LHCN-M2 (cell line): ENCODE measurements at places on chromosomes 4 and X. TPM values are rescaled to one million over a fixed set of nuclear protein-coding genes. Genes with fewer than 3 reads are reported as not detected.

DNA sequence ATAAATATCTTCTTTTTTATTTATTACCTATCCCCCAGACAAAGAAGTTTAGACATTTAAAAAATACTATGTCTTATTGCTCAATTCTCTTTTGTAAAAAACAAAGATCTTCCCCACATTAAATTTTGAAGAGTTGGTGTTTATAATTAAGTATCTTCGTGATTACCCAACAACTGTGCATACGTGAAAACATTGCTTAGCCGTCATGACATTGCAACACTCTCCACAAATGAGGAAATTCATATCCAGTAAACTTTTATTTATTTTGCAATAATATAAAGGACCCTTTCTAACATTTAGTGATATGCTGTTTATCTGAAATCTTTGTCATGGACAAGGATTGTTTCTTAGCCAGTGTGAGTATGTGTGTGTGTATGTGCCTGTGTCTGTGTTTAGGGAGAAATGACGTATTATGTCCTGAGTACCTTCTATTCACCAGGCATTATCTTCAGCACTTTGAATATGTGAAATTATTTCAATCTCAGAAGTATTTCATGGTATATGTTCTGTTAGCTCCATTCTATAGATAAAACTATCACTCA, 26.1 kb upstream of the EREG start:
- no peak for DNase-seq

NWD2 gene
- total RNA-seq, result not detected in 2 replicates

GRCh38 chr4:17921451-17921850, 100.1 kb downstream of the LCORL start:
- DNase-seq, result no peak

- DNase-seq, result no peak
These were observed 114.0 kb upstream of the LNX1 start for GRCh38 chr4:53705151-53705764.

GRCh38 chr4:3069661-3070199, 4.6 kb downstream of the HTT-AS start:
- DNase-seq, result no peak

DNA sequence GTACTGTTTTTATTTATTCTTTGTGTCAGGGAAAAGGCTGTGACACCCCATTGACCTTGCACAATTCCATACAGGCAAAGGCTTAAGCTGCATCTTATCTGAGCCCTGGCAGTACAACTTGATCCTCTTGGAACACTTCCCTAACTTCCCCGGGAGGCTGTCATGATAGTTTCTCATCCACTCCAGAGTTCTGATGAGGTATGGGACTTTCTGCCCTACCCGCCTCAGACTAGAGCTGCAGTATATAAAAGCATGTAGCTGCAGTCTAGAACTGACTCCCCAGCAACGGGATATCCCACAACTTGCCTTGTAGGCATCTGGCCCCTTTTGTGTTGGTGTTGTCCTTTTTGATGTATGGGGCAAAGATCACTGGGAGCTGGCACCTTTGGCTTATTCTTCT, 72.7 kb downstream of the FNIP2 start:
- DNase-seq, result no peak

GRCh38 chr4:133513901-133514300, 364.8 kb downstream of the PCDH10 start:
- DNase-seq, result no peak

IRAK1 gene
- total RNA-seq, result 135 and 149 TPM in 2 replicates

DNA sequence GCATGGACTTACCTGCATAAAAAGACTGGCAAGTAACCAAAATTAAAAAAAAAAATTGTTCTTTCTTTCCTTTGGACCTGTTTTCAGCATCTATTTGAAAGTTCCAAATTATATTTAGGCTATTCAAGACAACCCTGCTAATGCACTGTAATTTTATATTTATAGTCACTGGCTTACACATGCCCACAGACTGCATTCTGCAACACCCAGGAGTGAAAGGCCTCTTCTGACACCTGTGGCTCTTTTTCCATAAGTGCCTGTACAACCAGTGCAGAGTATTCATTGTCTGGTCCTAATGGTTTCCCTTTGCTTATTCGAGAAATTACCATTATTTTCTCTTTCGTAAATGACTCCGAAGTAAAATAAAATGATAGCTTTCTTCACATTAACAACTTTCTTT, 143.3 kb downstream of the RNF150 start:
- no peak for DNase-seq

DNA sequence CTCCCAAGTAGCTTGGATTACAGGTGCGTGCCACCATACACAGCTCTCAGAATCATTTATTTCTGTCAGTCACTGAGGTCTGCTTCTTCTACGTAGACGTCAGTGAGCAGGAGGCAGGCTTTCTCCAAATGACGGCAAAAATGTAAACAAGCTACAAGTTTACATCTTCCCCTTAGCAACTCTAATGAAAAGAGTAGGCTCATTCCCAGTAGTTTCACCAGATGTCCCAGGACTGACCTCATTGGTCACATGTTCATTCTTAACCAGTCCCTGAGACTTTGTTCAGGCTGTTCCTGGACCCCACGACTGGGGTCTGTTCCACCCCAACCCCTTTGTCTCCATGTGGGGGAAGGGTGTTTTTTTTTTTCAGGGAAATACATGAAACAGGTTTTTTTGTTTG, 67.1 kb downstream of the TENM3 start:
- DNase-seq, result no peak

CCDC110 gene
- 2.7 and 4.4 TPM in 2 replicates for total RNA-seq

DNA sequence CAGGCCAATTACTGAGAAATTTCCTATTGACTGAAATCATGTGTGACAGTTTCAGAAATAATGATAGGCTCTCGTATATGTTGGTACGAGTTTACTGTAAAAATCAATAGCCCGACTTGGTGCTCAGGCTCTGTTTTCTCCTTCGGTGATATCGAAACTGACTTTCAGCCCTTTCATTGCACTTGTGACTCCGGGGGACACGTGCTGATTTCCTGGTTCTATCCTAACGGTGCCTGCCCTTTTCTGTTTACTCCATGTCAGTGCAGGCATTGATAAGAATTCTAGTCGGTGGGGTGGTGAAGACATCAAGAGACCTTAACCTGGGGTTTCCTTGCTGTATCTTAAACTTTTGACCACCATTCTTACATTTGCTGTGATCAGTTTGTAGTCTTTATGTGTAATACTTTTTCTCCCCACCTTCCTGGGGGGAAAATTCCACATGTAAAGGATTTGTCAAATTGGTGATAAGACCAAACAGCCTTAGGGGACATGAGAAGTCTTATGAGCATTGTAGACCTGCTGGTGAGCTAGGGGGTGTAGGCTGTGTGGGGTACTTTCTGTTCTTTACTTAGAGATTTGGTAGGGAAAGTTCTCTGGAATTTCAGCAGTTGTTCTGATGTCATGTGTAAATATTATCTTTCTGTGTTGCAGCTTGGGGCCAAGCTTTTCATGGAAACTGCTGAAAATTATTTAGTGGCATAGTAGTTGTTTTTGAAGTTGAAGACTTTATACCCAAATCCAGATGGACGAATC, 52.7 kb downstream of the TMEM131L start:
- no peak for DNase-seq

DNA sequence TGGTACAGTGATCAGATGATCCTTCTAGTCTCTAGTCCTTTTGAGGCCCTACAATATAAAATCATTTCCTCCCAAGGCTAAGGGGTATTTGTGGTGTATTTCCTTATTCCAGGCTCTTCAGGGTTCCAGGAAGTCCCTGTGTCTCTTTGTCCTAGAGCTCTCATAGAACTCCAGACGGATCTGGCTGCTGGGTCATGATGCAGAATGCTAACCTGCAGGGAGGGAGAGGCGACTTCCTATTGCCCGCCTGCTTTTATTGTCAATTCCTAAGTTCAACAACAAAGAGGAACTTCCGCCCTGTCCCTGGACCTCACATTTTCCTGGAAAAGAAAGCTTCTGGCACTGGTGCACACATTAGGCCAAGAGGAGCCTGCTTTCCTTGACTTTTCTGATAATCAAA, 45.9 kb upstream of the ZNF827 start:
- DNase-seq, result no peak

DNA sequence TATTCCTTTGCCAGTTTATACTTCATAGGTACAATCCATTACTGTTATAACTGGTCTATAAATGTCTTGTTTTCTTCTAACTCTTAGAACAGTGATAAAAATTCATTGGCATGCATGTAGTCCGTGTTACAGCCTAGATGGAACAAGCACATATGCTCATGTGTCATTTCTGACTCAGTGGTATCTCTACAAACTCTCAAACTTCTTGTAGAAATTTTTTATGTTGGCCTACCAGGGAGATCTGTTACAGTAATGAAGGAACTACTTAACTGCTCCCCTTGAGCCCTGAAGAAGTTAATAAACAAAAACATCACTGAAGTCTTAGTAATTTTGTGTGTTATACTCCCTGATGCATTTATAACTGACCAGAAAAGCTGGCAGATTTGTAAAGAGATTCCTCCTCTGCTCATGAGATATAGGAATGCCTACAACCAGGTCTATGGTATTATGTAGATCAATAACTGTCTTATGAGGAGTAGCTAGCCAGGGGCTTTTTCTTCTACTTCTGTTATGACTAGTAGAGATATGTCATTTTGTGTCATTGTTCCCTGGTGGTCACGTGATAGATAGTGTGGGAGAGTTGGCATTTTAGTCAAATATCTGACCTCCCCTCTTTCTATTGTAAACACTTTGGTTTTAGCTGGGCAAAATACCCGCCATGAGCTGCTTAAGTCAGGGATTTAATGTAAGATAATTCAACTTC, 53.7 kb upstream of the FAAH2 start:
- no peak for DNase-seq

DNA sequence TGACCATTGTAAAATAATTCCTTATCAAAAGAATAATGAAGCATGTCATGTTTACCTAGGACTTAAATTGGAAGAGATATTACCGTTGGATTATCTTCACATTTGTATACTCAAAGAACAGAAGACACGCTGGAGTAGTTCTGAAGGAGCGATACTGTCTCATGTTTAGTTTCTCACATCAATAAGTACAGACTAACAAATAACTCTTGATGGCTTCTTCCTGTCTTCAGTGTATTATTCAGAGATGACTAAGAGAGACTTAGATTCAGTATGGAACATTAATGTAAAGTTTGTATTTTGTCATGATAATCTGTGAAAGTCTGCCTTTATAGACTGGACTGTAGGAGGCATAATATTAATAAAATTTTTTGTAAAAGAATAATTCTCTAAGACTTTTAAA, 72.7 kb downstream of the SPRY1 start:
- no peak for DNase-seq

- DNase-seq, result no peak
These were observed 66.4 kb downstream of the TMEM154 start for GRCh38 chr4:152613351-152613750.

- DNase-seq, result peak; percentile 0
These were observed 8.3 kb downstream of the SLITRK2 start for GRCh38 chrX:145825896-145826295.

DNA sequence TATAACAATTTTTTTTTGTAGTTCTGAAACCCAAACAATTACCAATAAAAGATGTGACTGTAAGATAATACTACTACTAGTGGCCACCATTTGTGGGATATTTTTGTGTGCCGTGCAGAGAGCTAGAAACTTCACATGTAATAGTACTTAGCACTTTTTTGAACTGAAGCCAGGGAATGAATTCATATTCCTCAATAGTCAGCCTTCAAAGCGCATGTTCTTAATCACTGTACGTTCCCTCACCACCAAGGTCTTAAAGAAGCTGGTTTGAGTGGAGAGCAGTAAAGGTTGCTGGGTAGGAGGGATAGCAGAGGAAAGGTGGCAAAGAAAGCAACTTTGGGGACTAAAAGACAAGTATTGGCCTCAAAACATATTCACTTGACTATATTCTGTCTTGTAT, 9.6 kb upstream of the RUFY3 start:
- DNase-seq, result no peak

ZNF732 gene
- not detected in 2 replicates for total RNA-seq

DNA sequence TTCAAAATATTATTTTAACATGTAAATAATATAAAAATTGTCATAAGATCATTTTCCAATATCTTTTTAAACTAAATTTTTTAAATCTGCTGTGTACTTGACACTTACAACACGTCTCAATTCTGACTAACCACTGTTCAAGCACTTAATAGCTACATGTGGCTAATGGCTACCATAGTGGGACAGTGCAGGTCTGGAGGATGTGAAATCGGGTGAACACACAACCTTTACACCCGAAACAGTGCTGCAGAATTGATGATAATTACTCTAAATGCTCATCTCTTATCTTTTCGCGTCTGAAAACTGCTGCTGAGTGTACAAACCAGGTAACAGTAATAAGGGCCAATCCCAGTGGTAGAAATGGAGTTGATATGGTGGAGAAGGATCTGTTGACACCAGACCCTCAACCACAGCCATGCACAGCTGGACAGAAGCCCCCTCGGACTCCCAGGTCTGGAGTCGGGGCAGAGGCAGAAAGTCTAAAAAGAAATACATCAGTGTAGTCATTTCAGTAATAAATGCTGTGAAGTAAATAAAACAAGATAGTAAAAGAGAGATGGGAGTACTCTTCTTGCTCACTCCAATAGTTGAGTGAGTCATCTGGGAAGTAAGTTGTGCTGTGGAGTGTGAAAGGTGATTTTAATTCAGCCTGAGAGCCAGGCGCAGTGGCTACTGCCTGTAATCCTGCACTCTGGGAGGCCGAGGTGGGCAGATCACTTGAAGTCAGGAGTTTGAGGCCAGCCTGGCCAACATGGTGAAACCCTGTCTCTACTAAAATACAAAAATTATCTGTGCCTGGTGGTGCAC, 150.0 kb downstream of the CBR4 start:
- DNase-seq, result no peak

GRCh38 chrX:85379174-85379907, at the start of gene POF1B:
TSS of gene POF1B (minus strand) at chrX:85379665. CDS start at chrX:85379454, 211 bp downstream.
- no peak for DNase-seq

- DNase-seq, result no peak
These were observed 8.8 kb downstream of the TMEM255A start for GRCh38 chrX:120302434-120302833.

HMX1 gene
- total RNA-seq, result not detected in 2 replicates
